ENCODE measurements at places on chromosomes 7 and 10.
A peak's percentile ranks its signal among the peaks of the same experiment; 100 is the strongest.

DNA sequence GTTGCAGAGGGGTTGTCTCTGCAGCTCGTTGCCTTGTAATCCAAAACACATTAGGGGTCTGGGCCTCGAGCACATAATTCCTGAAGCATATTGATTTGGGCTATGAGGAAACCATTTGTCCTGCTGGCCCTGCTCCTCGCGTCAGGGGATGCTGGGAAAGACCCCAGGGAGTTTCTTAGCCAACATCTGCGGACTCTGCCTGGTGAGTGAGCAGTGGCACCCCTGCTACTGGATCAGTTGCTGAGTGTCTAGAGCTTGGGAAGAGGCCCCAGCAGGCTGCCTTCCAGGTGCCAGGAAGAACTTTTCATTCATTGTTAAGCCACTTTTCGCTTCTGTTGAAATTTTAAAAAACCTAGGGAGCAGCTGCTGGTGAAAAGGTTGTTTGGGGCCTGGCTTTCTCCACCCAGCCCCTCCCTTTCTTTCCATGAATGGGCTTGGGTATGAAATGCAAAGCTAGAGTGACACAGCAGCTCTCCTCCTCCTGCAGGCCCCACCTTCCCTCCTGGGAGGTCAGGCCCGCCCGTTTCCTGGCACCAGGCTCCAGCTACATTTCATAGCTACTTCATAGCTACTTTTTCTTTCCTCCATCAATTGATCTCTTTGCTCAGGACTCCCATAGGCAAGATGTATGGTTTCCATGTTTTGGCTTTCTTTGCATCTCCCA, 26.8 kb downstream of the TACR2 start:
- DNase-seq = peak; percentile 42

GRCh38 chr10:124035928-124036558, 57.4 kb downstream of the CHST15 start:
- DNase-seq = no peak

GRCh38 chr7:5590596-5591277, 167.1 kb upstream of the TNRC18 start:
- no peak for DNase-seq

DNA sequence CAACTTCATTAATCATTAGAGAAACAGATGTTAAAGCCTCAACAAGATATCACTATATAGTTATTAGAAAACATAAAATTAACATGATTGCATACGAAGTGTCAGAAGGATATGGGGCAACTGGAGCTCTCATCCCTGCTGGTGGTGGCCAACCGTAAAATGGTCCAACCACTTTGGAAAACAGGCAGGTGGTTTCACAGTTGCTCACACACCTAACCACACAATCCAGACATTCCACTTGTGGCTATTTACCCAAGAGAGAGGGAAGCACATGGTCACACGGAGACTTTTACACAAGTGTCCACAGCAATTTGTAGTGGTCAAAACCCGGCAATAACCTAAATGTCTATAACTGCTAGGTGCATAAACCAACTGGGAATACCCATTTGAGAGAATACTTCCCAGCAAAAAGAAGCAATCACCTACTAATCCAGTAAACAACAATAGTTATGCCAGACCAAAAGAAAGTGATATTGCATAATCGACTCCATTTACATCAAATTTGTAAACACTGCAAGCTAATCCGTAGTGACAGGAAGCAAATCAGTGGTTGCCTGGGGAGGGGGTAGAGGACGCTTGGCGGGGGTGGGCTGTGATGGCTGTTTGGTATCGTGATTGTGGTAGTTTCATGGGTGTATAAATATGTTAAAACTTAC, 91.8 kb downstream of the LARP4B start:
- no peak for DNase-seq

- DNase-seq = peak; percentile 38
Measured at GRCh38 chr7:9981742-9982349, 991.8 kb upstream of the PHF14 start.

DNA sequence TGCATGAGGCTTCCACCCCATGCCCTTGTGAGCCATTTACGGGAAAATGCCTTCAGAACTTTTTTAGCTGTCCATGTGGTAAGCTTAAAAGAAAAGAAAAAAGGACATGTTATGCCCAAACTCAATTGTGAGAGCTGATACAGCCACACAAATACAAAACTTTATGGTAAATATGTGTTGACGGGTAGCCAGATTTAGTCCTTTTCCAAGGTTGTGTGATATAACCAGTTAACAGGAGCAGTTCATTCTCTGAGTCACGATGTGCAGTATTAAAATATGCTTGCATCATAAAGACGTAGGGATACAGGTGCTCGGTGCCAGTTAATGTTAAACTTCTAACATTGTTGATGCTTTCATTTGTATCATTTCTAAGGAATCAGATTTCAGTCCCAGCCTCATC, 350.4 kb downstream of the DNAJB6 start:
- DNase-seq = no peak

DNA sequence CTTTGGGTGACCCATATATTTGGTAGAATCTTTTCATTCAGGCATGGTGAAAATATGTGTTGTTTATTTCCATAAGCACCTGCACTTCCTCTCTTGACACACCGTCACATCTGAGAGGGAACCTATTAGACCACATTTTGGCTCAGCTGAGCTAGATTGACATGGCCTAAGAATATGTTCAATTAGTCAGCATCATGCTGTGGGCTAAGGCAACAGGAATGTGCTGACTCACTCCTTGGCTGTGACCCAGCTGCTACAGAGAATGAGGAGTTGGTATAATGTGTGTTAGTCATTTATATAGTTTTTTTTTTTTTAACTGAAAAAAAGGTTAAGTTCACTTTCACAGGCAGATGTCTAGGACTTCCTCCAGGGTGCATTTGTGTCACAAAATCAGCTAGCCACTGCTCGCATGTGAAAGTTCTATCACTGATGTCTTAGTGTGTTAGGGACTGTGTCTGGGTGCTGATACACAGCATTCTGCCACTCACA, 180.6 kb downstream of the SEMA3E start:
- DNase-seq = peak; percentile 8

GRCh38 chr10:44376472-44377099, 8.3 kb downstream of the CXCL12 start:
- no peak for DNase-seq

DNA sequence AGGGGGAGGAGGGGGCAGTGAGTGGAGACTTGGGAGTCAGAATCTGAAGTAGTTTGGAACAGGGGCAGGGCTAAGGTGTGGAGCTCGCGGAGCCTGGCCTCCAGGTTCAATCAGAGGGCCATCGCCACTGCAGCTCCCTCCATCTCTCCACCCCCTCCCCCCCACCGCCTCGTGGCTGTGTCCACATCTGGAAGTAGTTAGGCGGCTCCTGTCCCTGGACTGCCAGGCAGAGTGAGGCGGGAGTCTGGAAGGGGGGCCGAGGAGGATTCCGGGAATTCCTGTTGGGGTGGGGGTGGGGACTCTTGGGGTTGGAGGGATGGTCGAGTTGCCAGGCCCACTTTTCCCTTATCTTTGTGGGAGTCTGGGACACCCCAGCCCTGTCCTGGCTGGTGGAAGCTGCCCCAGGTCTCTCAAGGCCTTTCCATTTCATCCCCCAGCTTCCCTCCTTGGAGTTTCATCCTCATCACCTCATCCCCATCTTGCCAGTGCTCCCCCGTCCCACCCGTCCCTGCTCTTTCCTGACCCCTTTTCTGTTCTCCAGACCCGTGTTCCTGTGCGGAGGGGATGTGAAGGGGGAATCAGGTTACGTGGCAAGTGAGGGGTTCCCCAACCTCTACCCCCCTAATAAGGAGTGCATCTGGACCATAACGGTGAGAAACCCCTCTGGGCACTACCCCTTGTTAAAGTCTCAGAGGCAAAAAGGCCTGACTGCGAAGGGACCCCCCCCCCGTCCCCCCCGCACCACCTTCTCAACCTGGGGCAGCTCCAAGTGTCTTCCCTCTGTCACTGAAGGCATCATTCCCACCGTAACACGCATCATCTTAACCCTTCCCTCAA, 944 bp downstream of the PCOLCE start:
- DNase-seq = no peak

DNA sequence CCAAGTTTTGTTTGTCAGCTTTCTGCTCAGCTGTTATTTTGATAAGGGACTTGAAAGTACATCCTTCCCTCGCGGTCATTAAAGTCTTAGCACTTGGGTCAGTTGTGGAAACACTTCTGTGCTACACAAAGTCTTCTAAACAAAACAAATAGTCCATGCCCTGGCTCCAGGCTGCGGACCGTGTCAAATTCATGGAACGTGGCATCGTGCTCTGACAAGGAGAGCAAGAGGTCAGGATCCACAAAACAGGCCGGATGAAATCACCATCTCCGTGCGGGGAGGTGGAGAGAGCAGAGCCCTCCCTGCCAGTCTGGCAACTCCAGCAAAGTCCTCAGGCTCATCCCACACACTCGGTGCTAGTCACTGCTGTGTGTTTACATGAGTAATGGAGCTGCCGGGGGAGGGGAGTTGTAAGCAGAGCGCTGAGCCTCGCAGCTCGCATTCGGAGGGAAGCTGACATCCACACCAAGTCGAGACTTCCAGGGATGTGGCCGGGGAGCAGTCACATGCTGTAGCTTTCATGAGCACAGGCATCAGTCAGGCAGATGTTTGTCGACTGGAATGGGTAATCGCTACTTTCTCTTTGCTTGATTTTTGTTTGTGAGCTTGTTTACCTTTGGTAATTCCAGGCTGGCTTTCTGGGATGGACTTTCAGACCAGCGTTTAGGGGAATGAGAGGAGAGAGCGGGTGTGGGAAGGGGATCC, 147.6 kb downstream of the ARID5B start:
- DNase-seq = no peak

DNA sequence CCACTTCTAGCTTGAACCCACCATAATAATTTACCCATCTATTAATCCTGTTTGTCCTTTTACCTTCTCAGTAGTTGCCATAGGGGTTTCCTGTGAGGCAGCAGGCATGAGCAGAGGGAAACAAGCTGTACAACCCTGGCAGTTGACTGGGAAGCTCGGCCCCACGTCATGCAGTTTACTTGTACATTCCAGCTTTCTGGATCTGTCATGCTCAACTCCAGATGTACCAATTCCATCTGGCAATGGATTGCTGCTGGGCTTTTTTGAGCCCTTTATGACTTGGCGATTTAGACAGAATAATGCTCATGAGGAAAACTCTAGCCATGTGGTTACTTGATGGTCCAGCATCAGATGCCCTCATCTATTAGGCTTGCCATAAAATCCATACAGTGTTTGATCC, 112.5 kb downstream of the GNAI1 start:
- DNase-seq = no peak

GRCh38 chr10:72764151-72764550, 72.2 kb downstream of the MCU start:
- DNase-seq = no peak

- DNase-seq = no peak
Measured at GRCh38 chr10:78774999-78775711, 293.6 kb upstream of the ZMIZ1 start.

DNA sequence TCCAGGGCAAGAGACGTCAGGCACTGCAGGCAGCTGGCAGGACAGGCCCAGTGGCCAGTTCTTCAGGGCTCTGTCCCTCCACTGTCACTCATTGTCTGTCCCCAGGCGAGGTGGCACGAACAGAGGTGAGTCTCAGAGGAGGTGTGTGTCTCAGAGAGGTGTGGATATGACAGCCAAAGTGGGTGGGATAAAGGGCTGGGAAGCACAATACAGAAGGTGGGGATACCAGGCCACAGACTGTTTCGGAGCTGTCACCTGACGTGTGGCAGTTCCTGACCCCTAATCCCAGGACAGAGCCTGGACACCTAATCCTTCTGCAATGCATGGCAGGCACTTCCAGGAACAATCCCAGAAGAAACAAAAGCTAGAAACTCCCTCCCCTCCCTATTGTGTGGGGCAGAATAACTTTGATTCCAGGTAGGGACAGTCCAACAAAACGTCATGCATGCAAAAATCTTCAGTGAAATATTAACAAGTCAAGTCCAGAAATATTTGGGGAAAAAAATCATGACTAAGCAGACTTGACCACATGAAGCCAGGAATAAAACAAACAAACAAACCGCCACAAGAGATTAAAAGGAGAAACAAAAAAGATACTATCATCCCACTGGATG, 11.6 kb downstream of the KLRG2 start:
- no peak for DNase-seq

GRCh38 chr7:31692451-31692850, 5.4 kb downstream of the PPP1R17 start:
- no peak for DNase-seq

DNA sequence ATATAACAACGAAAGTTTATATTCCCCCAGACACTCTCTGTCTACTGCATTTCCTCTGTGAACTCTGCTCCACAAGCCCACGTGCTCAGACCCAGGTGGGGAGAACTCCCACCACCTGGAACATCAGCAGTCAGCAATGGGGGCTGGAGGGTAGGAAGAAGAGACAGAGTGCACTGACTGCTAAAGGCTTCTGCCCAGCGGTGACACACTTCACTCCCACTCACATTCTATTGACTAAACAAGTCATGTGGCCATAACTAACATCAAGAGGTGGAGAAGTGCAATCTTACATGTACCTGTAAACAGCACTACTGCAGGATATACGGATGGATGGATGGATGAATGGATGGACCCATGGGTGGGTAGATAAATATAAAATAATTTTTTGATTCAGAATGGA, 122.2 kb downstream of the MPP7 start:
- no peak for DNase-seq

All from Jurkat, Clone E6-1 (cell line).